OCI-LY7 (cell line): ENCODE measurements at places on chromosomes 6 and 20.

DNA sequence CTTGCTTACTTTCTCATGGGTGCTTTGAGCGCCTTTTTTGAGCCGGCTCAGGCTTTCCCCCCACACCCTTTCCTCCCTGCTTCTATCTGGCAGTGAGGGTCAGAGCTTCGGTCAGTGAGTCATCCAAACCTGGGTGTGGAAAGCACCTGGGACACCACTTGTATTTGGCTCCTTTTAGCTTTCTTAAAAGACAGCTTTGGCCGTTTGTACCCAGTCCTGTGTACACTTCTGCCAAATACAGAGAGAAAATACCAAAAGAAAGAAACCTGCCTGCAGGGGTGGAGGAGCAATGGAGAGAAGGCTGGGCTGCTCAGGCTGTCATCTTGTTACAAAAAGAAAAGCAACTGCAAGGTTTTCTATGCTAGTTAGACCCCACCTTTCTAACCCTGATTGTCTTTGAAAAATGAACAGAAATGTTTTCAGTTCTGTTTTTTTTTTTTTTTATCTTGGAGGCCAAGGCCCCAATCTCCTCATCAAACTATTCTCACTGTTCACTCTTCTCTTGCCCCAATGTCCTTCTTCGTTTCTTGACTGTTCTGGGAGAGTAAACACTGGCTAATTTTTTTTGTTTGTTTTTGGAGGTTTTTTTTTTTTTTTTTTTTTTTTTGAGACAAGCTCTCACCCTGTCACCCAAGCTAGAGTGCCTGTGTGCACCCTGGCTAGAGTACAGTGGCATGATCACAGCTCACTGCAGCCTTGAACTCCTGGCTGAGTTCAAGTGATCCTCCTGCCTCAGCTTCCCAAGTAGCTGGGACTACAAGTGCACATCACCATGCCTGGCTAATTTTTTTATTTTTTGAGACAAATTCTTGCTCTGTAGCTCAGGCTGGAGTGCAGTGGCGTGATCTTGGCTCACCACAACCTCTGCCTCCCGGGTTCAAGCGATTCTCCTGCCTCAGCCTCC is 76.4 kb downstream of the SSR1 start:
- peak; percentile 19 for DNase-seq

GRCh38 chr20:48224533-48225050 is 439.3 kb upstream of the SULF2 start:
- no peak for DNase-seq

- DNase-seq, result no peak
Observed at GRCh38 chr6:158631678-158632537, 12.6 kb downstream of the DYNLT1 start.

- DNase-seq, result no peak
Observed at GRCh38 chr6:11209906-11210305, 22.6 kb downstream of the NEDD9 start.

DNA sequence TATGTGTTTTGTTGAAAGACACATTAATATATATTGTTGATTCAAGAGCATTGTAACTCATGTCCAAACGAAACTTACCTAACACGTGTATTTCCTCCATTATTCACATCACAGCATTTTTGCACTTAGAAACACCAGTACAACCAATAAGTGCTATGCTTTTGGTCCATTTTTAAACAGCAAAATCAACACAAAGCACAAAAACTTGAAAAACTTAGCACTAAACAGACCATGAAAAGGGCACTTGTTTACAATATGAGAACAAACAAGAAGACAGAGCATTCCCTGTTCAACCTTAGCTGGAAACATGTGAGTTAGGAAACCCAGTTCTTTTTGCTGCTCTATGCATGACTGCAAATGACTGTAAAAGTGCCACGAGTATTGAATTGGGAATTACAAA is 9.6 kb downstream of the GLYATL3 start:
- DNase-seq, result no peak

DNA sequence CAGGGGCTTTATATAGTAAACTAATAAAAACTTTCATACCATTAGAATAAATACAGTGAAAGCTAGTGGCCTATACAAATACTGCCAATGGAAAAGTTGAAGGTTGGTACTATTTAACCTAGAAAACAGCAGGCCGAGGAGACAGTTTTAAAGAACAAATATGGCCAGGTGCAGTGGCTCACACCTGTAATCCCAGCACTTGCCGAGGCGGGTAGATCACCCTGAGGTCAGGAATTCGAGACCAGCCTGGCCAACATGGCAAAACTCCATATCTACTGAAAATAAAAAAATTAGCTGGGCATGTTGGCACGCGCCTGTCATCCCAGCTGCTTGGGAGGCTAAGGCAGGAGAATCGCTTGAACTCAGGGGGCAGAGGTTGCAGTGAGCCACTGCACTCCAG is 24.8 kb downstream of the GLYATL3 start:
- no peak for DNase-seq

- no peak for DNase-seq
Observed at GRCh38 chr6:154247119-154247861, 109.3 kb downstream of the IPCEF1 start.

DNA sequence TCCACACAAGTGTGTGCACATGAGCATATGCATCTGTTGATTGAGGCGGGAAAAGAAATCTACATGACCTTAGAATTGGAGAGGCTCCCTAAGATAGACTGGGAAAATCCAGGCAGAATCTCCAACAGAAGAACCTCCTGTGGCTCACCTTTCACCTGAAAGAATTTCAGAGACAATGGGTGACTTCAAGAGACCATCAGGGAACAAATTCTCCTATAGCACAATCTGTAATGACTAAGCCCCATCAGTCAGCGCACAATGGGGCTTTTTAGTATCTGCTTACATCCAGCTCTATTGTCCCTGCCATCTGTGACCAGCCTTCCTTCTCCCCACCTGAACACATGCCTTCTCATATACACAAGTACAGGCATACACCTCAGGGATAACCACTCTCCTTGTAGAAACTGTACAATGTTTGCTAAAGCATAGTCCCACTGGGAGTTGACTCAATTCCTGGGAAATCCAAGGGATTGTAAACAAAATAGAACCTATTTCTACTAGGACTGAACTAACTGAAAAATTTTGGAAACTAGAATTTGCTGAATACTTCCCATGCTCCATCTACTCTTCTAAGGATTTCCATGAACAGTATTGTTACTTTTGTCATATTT is 150.8 kb upstream of the STXBP5 start:
- no peak for DNase-seq

GRCh38 chr6:129704708-129705107 is 5.3 kb downstream of the ARHGAP18 start:
- DNase-seq, result no peak

GRCh38 chr6:129901910-129902309 is 40.8 kb upstream of the TMEM244 start:
- no peak for DNase-seq

- no peak for DNase-seq
Observed at GRCh38 chr6:159904497-159904911, 13.7 kb downstream of the MAS1 start.

DNA sequence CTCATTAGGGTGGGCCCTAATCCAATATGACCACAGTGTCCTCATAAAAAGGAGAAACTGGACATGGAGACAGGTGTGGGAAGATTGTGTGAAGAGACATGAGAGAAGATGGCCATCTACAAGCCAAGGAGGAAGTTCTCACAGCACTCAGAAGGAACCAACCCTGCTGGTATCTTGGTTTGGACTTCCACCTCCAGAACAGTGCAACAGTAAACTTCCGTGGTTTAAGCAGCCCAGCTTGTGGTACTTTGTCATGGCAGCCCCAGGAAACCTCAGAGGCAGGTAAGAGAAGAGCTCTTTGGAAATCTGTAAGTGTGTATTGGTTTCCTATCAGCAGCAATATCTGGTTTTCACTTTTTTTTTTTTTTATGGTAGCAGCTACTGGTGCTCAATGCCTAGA is 16.5 kb upstream of the CNKSR3 start:
- no peak for DNase-seq

DNA sequence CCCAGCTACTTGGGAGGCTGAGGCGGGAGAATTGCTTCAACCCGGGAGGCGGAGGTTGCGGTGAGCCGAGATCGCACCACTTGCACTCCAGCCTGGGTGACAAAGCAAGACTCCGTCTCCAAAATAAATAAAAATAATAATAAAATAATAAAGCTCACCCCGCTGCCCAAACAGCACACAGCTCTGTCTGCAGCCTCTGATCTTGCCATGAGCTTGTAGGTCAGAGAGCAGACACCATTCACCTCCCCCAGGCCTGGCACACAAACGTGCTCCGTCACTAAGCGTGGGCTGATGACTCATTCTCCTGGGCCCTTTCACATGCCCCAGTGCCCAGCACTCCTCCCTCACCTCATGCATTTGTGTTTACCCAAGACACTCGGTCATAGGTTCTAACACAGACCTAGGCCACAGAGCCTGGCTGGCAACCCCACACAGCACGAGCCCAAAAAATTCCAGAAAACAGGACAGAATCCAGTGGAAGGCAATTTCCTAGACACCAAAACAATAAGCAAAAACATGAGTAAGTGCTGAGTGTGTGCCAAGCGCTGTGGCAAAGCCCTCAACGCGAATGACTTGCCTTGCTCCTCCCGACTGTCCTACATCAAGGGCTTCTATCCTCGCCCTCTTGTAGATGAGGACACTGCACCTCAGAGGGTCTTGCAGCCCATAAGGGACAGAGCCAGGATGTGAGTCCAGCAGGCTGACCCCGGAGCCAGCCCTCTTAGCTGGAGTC is 18.0 kb downstream of the ATP9A start:
- DNase-seq, result no peak

DNA sequence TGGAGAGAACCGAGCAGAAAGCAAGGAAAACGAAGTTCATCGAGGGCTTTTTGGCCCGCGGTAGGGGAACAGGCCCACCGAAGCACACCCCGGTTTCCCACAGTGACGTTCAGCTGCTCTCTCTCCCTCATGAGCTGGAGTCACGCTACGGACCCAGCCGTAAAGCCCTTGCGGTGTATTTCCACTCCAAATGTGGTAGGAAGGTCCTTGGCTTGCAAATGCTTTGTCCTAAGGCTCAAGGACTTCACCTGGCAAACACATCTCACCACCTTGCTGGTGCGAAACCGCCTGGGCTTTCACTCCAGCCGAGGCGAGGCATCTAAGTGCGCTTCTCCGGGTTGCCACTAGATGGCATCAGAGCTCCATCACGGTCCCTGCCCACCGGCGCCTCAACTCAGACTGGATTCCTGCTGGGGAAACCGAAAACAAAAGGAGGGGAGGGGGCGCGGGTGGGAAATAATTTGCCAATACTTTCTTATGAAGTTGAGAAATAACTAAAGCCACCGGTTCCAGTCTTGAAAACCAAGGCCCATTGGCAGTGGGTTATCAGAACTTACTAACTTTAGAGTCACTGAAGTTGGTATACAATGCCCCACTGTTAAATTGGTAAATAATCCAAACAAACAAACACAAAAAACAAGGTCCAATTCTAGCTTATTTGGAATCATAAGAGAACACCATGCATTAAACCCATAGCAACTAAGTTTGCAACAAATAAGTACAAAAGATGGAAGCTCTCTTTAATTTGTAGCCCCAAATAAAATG is 13.4 kb upstream of the FOXC1 start:
- peak; percentile 54 for DNase-seq

DNA sequence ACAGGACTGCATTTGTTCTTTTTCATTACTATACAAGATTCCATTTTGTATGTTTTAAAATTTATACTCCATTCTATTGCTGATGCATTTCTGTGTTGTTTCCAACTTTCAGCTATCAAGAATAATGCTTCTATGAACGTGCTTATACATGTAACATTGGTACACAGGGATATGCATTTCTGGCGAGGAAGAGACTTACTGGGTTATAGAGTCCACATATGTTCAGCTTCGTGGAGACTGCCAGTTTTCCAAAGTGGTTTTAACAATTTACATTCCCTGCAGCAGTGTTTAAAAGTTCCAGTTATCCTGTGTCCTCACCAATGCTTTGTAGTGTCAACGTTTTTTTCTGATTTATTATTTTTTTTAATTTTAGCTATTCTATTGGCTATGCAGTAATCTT is 48.5 kb downstream of the AIG1 start:
- no peak for DNase-seq

GRCh38 chr20:47326658-47327268 is 29.7 kb downstream of the ZMYND8 start:
- no peak for DNase-seq

- peak; percentile 33 for DNase-seq
Observed at GRCh38 chr20:32580970-32581838, 3.9 kb downstream of the NOL4L start.

- no peak for DNase-seq
Observed at GRCh38 chr6:136244061-136244616, 6.0 kb downstream of the MTFR2 start.

GRCh38 chr6:25456249-25457040 is 177.3 kb downstream of the CARMIL1 start:
- DNase-seq, result no peak

GRCh38 chr6:3293271-3294155 is 34.8 kb downstream of the PSMG4 start:
- DNase-seq, result no peak

GRCh38 chr6:165837948-165838745 is 175.1 kb upstream of the PDE10A start:
- DNase-seq, result no peak

GRCh38 chr20:43744966-43745730 is 18.3 kb upstream of the GTSF1L start:
- DNase-seq, result peak; percentile 58

- no peak for DNase-seq
Observed at GRCh38 chr20:43984587-43984986, 69.9 kb downstream of the TOX2 start.

- DNase-seq, result no peak
Observed at GRCh38 chr6:149122850-149123821, 194.4 kb upstream of the TAB2 start.

DNA sequence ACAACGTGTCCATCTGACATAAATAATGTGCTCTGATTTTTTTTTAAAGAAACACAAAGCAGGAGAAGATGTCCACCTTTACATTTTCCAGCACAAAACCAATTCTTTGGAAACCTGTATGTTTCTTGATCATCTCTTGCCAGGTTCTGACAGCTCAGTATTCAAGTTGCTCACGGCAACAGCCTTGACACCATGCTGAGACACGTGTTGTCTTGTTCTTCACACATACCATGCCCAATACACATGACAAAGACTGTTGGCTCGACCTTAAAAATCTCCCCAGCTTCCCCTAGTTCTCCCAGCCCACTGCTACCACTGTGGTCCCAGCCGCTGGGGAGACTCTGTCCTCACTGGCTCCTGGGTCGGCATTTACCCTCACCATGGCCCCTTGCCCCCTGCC is 518.9 kb downstream of the PREX1 start:
- no peak for DNase-seq

DNA sequence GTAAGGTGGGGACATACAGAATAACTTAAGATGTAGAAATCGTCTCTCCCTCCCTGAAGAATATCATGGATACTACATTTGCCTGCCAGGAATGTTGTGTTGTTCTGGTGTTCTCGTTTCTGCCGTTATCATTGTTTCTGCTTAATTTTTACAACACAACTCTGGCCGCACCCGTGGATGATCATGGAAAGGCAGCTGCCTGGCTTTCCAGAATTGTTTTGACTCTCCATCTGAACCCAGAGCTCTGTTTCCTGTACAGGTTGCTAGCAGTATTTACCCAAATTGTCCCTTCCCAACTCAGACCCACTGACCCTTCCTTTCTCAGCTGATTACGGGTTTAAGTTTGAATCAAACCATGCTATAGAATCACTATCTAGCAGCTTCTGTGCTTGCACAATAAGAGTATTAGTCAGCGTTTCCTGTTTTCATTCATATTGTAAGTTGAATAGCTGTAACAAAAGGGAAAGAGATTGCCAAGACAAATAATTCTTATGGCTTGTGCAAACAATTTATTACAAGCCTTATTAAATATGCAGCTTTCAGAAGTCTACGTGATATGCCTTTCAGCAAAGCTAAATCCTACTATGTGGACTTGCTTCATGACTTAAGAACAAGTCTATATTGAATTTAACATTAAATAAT is 139.0 kb downstream of the MTHFD1L start:
- no peak for DNase-seq
